ENCODE measurements at places on chromosomes 7 and 10. TPM values are rescaled to one million over a fixed set of nuclear protein-coding genes. Genes with fewer than 3 reads are reported as not detected.

The ZC3HAV1L gene
- 22.2 TPM for total RNA-seq

The TFEC gene
- not detected for total RNA-seq

The CRHR2 gene
- not detected for total RNA-seq

The ACSM6 gene
- total RNA-seq: not detected

The BTBD16 gene
- total RNA-seq: not detected

The TMEM229A gene
- not detected for total RNA-seq
